Aorta (tissue), 5 donors: ENCODE measurements at places on chromosomes 2 and 18. TPM values are rescaled to one million over a fixed set of nuclear protein-coding genes. Genes with fewer than 3 reads are reported as not detected.
A peak's percentile ranks its signal among the peaks of the same experiment; 100 is the strongest.

GRCh38 chr18:72640557-72640956, 96.4 kb upstream of the CBLN2 start:
- H3K4me1 ChIP-seq = no peaks in the 10 kb centered on the region
- no peaks in the 10 kb centered on the region for H3K27me3 ChIP-seq
- DNase-seq = no peak

DNA sequence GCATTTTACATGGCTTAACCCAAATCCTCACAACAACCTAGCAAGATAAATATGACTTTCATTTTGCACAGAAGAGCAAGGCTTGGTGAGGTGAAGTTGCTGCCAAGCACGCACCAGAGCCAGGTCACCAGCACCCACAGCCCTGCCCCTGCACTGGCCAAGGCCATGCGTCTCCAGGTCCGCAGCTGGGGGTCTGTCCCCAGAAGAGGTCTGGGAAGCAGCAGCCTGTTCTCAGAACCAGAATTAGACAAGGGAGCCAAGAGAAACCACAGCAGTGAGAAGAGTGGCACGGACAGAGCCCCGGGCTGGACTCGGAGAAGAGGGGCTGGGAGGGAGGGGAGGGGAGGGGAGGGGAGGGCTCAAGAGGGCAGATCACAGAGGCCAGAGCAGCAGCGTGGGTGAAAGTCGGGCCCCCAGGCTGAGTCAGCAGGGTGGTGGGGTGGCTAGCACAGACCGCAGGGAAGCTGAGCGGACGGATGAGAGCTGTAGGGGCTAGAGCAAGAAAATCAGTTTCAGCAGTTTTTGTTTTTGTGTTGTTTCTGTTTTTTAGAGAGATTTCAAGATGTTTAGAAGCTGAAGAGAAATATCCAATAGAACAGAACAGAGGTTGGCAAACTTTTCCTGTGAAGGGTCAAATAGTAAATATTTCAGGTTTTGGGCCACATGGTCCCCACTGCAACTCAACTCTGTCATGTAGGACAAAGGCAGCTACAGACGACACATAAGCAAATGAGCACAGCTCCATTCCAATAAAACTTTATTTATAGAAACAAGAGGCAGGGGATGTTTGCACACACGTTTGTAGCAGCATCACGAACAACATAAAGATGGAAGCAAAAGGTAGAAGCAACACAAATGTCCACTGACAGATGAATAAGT, 7.4 kb upstream of the MTERF4 start:
- no peak overlapping the region for H3K4me3 ChIP-seq
- no peaks in the 10 kb centered on the region for H3K36me3 ChIP-seq
- H3K27ac ChIP-seq = no peak overlapping the region
- H3K27me3 ChIP-seq = no peaks in the 10 kb centered on the region
- DNase-seq = no peak

GRCh38 chr18:36157441-36157840, 27.7 kb downstream of the ELP2 start:
- H3K27me3 ChIP-seq = no peaks in the 10 kb centered on the region
- DNase-seq = no peak
- peaks cover 2% of the 10 kb centered on the region for H3K36me3 ChIP-seq
- H3K4me3 ChIP-seq = no peak overlapping the region
- H3K27ac ChIP-seq = no peak overlapping the region

GRCh38 chr18:8374676-8375075, 234.6 kb upstream of the RAB12 start:
- no peaks in the 10 kb centered on the region for H3K27me3 ChIP-seq
- H3K4me1 ChIP-seq = no peaks in the 10 kb centered on the region
- no peak overlapping the region for H3K4me3 ChIP-seq

- no peaks in the 10 kb centered on the region for H3K4me1 ChIP-seq
- no peak overlapping the region for H3K4me3 ChIP-seq
- H3K36me3 ChIP-seq = no peaks in the 10 kb centered on the region
- DNase-seq = no peak
- no peak overlapping the region for H3K27ac ChIP-seq
Measured at GRCh38 chr18:25262920-25263319, 89.0 kb downstream of the ZNF521 start.

DNA sequence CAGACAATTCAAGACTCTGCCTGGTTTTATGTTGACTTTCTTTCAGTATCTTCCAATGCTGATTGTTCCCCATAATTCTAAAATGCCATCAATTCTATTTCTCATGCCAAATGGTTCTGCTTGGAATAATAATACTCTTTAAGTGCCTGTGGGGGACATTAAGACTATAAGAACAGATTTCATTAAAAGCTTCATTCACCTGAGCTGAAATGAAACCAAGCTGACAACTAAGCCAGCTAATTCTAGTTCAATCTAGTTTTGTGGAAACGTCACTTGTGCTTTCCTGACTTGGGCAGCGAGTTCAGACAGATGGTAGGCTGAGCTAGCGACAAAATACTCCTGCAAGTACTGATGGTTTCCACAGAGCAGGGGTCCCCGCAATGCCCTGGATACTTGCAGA, 491.1 kb upstream of the RAB6C start:
- H3K27me3 ChIP-seq = peaks cover 2% of the 10 kb centered on the region
- no peak overlapping the region for H3K4me3 ChIP-seq
- no peaks in the 10 kb centered on the region for H3K36me3 ChIP-seq
- H3K27ac ChIP-seq = no peak overlapping the region

- DNase-seq = no peak
- H3K27me3 ChIP-seq = no peaks in the 10 kb centered on the region
- H3K27ac ChIP-seq = no peak overlapping the region
- no peaks in the 10 kb centered on the region for H3K4me1 ChIP-seq
Measured at GRCh38 chr2:780002-780401, 102.8 kb upstream of the TMEM18 start.

GRCh38 chr2:12047761-12048160, 301.3 kb downstream of the LPIN1 start:
- no peak overlapping the region for H3K4me3 ChIP-seq
- H3K27ac ChIP-seq = no peak overlapping the region
- no peaks in the 10 kb centered on the region for H3K4me1 ChIP-seq
- H3K36me3 ChIP-seq = no peaks in the 10 kb centered on the region
- H3K27me3 ChIP-seq = no peaks in the 10 kb centered on the region

- H3K27ac ChIP-seq = no peak overlapping the region
- H3K4me3 ChIP-seq = no peak overlapping the region
- no peaks in the 10 kb centered on the region for H3K27me3 ChIP-seq
- no peak for DNase-seq
Measured at GRCh38 chr2:1234731-1235308, 178.4 kb upstream of the TPO start.

DNA sequence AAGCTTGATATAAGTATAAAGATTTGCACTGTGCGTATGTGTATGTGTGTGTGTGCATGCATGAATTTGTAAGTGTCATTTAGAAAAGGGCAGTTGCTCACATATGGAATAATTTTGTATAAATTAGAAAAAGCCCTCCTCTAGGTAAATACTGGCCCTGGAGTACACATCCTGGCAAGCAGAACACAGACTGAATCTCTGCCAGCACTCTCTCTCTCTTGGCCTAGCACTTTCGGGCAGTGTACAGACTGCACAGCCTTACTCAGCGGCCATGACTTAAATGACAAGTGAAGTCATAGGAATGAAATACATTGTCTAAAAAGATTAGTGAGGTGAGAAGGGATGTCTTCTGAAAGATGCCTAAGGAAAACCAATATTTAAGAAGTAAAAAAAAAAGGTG, 214.1 kb downstream of the RDH14 start:
- no peak overlapping the region for H3K27ac ChIP-seq
- no peaks in the 10 kb centered on the region for H3K27me3 ChIP-seq
- no peaks in the 10 kb centered on the region for H3K36me3 ChIP-seq
- H3K4me3 ChIP-seq = no peak overlapping the region

DNA sequence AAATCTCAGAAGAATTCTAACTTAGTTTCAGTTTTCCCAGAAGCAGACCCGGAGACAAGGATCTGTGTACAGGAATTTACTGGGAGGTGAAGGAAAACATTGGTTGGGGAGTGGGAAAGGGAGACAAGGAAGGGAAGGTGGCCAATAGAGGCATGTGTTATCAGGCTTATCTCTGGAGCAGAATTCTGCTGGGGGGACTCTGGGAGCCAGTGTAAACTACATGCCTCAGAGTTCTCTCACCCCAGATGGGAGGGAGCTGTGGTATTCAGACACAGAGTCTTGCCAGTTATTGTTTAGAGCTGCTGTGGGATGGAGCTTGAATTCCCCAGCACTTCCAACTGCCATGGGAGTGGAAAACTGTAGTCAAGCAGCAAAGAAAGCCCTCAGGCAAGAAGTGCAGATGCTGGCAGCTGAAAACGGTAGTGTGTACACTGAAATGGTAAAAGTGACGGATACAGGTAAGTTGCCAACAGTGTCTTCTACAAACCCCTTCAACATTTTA, 19.0 kb downstream of the DNPEP start:
- peaks cover under 1% of the 10 kb centered on the region for H3K36me3 ChIP-seq
- H3K27ac ChIP-seq = no peak overlapping the region
- peak overlapping the region; percentile 20 for H3K4me3 ChIP-seq
- H3K27me3 ChIP-seq = no peaks in the 10 kb centered on the region

DNA sequence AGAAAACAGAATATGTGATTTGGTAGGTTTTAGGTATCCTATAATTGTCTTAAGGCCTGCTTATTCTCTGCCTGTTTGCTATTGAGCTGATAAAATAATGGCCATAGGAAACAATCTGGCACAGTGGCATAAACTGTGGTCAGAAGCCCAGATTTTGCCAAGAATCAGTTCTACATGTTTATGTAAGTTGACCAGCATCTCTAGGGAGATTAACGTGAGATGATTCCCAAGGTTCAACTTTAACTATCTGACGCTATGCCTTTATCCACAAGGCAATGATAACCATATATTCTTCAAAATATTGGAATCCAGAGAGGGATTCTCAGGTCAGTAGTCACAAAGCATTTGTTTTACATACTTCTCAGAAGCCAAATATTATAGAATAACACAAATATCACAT, 25.6 kb downstream of the AP1S3 start:
- peaks cover 4% of the 10 kb centered on the region for H3K4me1 ChIP-seq
- no peak for DNase-seq
- H3K36me3 ChIP-seq = no peaks in the 10 kb centered on the region
- no peak overlapping the region for H3K4me3 ChIP-seq
- no peak overlapping the region for H3K27ac ChIP-seq

DNA sequence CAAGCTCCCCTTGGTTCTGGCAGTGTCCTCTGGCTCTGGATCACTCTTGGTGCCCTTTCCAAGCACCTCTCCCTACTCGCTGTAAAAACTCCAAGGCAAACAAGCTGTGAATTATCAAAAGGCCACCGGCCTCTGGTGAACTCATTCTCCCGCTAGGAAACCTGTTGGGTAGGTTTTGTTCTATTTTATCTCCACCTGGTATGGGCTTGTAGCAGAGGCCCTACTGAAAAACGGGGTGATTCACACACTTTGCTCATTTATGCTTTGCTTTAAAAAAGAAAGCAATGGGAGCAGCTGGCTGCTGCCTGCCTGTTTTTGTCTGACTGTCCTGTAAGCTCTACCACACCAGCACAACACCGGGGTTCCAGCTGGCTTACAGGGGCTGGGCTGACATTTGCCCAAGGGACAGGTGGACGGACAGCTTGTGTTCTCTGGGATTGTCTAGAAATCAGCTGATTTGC, 56.8 kb downstream of the SH3BP4 start:
- H3K4me1 ChIP-seq = no peaks in the 10 kb centered on the region
- no peak overlapping the region for H3K27ac ChIP-seq
- no peaks in the 10 kb centered on the region for H3K36me3 ChIP-seq
- no peak for DNase-seq
- no peaks in the 10 kb centered on the region for H3K27me3 ChIP-seq

GRCh38 chr2:65136253-65136652, 6.3 kb upstream of the RAB1A start:
- H3K4me1 ChIP-seq = peaks cover 2% of the 10 kb centered on the region
- no peak overlapping the region for H3K27ac ChIP-seq
- no peak overlapping the region for H3K4me3 ChIP-seq

- no peaks in the 10 kb centered on the region for H3K4me1 ChIP-seq
- no peak for DNase-seq
- no peak overlapping the region for H3K4me3 ChIP-seq
Measured at GRCh38 chr2:187853381-187853791, 299.2 kb upstream of the TFPI start.

DNA sequence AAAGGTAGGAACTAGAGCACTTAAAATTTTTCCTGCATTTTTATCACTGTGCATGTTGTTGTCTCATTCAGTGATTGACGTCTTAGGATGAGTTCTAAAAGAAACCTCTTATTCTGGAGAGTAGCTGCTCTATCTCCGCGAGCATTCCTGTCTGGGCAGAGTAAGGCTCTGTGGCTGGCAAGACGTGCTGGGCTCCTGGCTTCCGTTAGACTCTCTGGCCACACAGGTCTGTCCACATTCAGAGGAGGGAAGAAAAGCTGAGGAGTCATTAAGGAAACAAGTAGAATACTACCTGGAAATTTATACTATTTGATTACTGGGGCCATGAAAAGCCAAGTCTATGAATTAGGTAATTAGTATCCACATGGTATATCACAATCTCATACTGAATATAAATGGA, 138.0 kb upstream of the DNMT3A start:
- H3K27ac ChIP-seq = no peak overlapping the region
- no peak for DNase-seq
- no peaks in the 10 kb centered on the region for H3K36me3 ChIP-seq
- no peak overlapping the region for H3K4me3 ChIP-seq
- H3K4me1 ChIP-seq = no peaks in the 10 kb centered on the region
- H3K27me3 ChIP-seq = no peaks in the 10 kb centered on the region

DNA sequence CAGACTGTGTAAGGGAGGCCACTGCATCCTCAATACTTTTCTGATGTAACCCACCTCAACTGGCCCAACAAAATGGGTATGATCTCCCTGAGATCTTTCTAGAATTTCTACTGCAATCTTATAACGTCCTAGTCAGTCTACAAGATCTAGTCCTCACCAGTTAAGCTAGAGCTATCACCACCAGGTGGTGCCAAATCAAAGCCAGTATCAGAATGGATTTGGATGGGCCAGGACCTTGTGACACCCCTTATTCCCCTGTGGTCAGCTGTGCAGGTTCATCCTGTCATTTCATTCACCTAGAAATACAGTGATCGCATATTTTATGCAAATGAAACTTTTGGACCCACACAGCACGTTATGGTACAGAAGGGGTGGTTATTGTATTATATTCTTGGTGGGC, 90.3 kb downstream of the OLA1 start:
- no peaks in the 10 kb centered on the region for H3K27me3 ChIP-seq
- DNase-seq = no peak
- peaks cover 2% of the 10 kb centered on the region for H3K4me1 ChIP-seq

- no peaks in the 10 kb centered on the region for H3K27me3 ChIP-seq
- no peak overlapping the region for H3K4me3 ChIP-seq
- no peaks in the 10 kb centered on the region for H3K4me1 ChIP-seq
Measured at GRCh38 chr2:38057651-38058410, 18.1 kb downstream of the CYP1B1 start.

DNA sequence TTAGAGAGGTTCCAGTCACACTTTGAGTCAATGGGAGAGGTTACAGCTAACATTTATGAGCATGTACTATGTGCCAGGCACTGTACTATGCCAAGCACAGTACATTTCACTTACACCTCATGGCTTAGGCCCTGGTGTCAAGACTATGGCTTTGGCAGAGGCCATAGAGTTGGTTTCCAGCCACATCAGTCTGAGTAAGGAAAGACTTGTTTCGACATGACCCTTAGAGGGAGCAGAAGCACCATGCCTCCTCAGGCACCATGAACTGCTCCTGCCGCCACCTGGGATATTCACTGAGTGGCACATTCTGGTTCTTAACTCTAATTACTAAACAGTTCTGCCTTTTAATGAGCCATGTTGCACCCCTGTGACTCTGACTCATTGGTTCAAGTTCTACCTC, 12.7 kb downstream of the DGUOK start:
- no peak overlapping the region for H3K27ac ChIP-seq
- H3K36me3 ChIP-seq = no peaks in the 10 kb centered on the region
- no peak for DNase-seq
- no peak overlapping the region for H3K4me3 ChIP-seq
- no peaks in the 10 kb centered on the region for H3K27me3 ChIP-seq
- H3K4me1 ChIP-seq = peaks cover 2% of the 10 kb centered on the region

ITGB6 gene
- 0.88 TPM for polyA plus RNA-seq

DLX1 gene
- 0.38 TPM for polyA plus RNA-seq

ST8SIA5 gene
- 0.08 TPM for polyA plus RNA-seq

AFG3L2 gene
- polyA plus RNA-seq = 17.9 TPM

IL1F10 gene
- not detected for polyA plus RNA-seq

CHRNG gene
- polyA plus RNA-seq = not detected
